Amygdala (tissue), 56 donors: ENCODE measurements at places on chromosomes 4 and X.

GRCh38 chrX:148942754-148943153, 442.3 kb downstream of the AFF2 start:
- DNase-seq: no peak

GRCh38 chr4:94933799-94934198, 176.0 kb downstream of the BMPR1B start:
- DNase-seq: no peak

- DNase-seq: no peak
These were observed 232.6 kb upstream of the BOD1L1 start for GRCh38 chr4:13860126-13860525.

GRCh38 chr4:163317110-163317509, 15.3 kb downstream of the NPY1R start:
- DNase-seq: no peak

DNA sequence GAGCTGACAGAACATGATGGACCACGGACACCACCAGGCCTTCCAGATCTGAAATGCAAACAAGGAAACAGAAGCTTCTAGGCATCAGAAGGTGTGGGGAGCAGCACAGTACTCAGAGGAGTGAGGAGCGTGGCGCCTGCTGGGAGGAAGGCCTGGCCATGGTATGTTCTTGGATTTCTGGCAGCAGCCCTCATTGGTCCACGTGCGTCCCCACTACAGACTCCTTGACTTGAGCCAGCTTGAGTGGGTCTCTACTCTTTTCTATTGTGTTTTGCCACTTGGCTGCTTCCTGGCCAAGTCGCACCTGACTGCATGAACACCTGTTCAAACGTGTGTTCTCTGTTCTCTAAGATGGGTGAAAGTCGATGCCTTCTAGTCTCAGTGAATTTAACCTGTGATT, 18.0 kb downstream of the ZNF275 start:
- no peak for DNase-seq

DNA sequence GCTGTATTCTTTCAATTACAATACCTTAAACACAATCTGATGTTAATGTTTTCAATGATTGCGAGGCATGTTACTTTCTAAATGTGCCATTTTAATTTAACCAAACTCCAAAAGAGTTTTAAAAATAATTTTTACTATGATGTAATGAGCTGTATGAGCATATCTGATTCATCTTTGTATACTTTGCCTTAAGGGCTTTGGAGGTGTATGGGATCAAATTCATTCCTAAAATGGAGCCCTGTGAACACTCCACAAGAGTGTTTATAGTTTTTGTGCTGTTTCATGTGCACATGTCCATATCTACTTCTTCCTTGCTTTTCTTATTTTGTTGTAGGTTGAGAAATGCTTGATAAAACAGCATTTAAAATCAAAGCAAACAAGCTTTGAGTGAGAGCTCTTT, 82.4 kb downstream of the ATP10D start:
- DNase-seq: no peak

DNA sequence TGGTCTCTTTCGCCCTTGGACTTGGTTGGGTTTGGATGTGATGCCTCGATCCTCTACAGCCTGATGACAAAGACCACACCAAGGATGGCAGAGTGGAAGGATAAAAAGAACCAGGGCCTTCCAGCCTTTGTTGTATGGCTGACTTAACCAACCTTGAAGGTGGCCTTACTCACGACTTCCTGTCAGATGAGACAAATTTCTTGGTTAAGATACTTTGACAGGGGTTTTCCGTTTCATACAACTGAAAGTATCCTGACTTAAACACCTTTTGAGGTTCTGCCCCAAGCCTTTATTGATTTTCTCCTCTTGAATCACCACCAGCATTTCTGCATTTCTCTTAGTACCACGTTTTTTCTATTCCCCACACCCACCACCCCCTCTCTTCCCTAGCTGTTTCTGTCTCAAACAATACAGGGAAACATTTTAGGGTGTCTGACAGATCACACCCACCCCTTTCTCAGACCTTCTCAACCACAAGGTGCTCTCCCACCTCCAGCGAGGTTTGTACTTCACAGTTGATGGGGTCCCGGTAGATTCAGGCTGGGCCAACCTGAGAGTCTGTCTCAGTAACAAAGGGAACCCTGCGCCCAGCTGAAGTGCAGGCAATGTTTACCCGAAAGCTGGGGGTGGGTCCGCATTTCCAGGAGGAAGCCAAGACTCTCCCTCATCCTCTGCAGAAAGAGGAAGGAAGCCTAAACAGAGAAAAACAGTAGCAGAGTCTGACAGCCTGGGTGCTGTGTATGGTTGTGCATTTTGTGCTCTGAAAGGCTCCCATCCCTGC, 5.0 kb upstream of the TSPAN5 start:
- DNase-seq: no peak

GRCh38 chrX:119734897-119735339, 23.5 kb upstream of the SOWAHD start:
- peak; percentile 46 for DNase-seq

DNA sequence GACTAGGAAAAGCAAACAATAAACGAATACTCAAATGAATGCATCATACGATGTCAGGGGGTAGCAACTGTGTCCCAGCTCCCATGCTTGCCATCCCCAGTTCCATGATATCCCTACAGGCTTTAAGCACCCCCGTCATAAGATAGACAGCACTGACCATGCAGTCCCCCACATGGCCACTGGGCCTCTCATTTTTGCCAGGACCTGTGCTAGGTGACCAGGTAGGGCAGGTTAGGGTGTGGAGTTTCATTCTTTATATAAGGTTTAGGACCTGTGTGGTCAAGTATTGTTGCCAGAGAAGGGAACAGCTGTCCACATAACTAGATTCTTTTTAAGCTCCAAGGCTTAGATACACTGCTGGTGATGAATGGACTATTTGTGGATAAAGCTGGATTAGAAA, 9.7 kb downstream of the PPEF2 start:
- no peak for DNase-seq

DNA sequence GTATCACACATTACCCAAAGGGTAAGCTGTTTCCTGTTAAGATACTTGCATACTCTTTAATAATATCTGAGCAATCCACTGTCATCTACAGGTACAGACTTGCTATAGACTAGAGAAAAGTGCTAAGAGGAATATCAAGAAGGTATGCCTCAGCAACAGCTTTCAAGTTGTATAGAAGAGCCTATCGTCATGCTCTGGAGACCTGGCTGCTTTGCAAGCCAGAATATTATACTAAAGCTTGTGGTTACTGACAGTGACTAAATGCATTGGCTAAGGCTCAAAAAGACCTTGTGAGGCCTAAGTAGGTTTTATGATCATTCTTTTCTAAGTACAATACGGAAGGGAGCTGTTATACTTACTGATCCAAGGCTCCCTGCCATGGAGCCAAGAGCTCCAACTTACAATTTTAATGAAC, 11.3 kb downstream of the LAMP2 start:
- no peak for DNase-seq

DNA sequence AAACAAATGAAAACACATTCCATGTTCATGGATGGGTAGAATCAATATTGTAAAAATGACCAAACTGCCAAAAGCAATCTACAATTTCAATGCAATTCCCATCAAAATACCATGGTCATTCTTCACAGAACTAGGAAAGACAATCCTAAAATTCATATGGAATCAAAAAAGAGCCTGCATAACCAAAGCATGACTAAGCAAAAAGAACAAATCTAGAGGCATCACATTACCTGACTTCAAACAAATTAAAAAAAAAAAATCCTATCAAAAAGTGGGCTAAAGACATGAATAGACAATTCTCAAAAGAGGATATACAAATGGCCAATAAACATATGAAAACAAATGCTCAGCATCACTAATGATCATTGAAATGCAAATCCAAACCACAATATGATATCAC, 297.5 kb downstream of the NAF1 start:
- DNase-seq: no peak

- DNase-seq: no peak
These were observed 239.9 kb downstream of the MGST2 start for GRCh38 chr4:139905489-139905888.

GRCh38 chr4:7186031-7186430, 6.3 kb upstream of the SORCS2 start:
- DNase-seq: no peak

DNA sequence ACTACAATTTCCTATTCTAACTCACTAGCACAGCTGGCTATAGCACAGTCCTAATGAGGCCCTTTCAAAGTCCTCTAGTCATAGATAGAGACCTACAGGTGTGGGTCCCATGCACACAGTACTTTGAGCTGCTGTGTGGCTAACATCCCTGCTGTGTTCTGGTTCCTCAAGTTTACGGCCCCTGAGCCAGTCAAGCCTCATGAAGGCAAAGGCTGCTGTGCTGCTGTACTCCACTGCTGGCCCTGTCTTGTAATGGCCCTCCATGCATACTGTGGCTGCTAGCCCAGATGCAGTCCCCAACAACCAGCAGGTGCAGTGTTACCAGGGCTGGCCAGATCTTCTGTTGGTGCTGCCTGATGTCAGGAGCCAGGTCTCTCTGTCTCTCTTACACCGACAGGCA, 23.4 kb upstream of the ENPEP start:
- DNase-seq: no peak

DNA sequence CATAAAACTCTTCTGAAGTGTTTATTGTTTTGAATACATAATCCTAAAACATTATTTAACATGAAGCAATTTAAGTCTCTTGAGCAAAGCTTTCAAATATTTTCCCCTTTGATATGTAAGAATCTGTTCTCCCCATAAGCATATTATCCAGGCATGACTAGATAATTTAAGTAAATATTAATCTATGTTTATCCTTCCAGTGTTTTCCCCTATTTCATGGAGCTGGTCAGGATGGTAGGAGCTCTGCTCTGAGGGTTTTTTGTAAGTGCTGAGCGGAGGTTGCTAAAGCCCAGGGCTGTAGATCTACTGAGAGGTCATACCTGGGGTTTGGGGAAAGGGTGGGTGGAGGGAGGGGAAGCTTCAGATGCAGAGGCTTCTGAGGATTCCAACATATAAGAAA, 258.9 kb upstream of the SFRP2 start:
- no peak for DNase-seq

DNA sequence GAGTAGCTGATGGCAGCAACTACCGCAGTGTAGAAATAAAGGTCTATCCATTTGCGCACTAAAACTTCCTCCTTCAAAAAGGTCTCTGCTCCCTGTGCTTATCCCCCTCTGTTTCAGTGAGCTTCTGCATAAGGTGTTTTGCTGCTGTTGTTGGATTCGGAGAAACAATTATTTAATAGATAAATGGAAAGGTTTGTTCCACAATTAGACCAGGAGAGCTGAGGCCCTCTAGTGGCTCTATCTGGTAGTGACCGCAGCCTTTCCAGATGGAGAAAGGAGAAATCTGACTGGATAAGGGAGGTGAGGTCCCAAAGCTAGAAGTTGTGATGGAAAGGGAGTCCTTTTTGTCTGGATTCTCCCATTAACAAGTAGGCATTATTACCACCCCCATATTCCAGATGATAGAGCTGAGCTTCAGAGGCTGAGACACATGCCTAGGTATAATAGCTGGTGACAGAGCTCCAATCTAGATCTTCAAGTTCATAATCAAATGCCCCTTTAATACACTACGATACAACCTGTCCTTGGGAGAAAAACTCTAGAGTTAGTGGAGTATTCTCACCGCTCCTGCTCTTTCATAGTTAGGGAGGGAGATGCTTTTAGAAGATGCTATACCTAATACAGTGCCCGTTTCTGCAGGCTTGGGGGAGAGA, 5.1 kb upstream of the GABRQ start:
- no peak for DNase-seq

DNA sequence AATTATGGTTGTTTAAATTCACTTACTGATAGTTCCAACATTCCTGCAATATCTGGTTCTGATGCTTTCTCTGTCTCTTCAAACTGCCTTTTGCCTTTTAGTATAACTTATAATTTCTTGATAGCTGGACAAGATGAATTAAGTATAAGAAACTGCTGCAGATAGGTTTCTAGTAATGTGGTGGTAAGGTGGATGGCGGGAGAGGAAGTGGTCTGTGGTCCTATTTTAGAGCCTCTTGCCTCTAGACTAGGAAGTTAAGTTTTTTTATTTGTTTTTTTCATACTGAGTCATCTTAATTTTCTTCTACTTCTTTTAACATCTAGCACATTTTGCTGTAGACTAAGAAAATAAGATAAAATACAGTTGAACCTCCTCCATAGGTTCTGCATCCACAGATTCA, 310.0 kb downstream of the SLITRK2 start:
- no peak for DNase-seq

DNA sequence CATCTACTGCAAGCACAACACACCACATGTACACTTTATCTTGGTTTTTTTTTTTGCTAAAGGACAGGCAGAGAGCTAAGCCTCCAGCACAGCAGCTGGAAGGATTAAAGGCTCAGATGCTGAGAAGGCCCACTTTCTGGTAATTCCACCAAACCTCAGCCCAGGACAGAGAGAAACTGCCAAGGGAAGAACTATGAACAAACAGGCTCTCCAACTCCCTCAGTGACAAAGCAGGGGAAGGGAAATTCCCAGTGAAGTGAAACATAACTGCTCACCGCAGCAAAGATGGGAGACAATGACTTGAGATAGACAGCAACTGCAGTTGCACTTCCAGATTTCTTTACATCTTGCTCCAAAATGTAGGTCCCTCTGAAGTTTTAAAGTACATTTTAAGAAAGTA, 4.8 kb downstream of the PROM1 start:
- DNase-seq: no peak

GRCh38 chr4:38782452-38783108, at the start of gene TLR10:
Gene TLR10, minus strand, starts transcription at chr4:38782990. Its CDS starts 7,400 bp downstream, at chr4:38775590.
- DNase-seq: no peak

DNA sequence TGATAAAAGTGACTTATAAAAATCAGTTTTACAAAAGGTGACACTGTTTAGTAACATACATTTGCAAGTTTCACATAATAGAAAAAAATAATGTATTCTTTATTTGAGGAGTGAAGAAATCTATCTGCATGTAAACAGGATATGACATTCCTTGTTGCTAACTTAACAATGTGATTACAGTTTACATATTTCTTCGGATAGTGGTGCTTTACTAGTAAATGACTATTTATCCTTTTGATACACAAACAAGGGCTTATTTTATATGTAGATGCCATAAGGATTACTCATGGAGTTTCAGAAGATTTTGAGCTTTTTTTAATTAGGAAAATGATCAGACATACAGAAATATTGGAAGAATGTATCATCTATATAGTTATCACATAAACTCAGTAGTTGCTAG, 126.5 kb downstream of the SLIT2 start:
- no peak for DNase-seq

DNA sequence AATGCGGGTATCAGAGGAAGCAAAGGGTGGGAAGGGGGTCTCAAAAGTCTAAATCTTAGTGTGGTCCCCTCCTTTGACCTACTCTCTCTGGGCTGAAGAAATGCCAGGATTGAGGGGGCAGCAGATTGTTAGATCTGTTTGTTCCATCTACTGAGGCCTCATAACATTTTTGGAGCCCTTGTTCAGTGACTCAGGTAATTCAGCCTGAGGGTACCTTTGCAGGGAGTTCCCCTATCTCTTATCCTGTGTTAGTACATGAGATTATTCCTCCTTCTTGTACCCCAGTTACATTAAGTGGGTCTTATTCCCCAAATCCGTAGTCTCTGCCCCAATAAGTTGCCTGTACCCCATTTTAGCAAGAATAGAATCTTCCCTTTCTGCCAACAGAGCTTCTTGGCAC, 79.0 kb downstream of the RTL9 start:
- no peak for DNase-seq

- DNase-seq: no peak
These were observed 58.7 kb upstream of the EMCN start for GRCh38 chr4:100576570-100576969.

- no peak for DNase-seq
These were observed 74.5 kb downstream of the DCLK2 start for GRCh38 chr4:150152766-150153165.
